C1 segment of cervical spinal cord (tissue), 14 donors: ENCODE measurements at places on chromosomes 4 and X.

DNA sequence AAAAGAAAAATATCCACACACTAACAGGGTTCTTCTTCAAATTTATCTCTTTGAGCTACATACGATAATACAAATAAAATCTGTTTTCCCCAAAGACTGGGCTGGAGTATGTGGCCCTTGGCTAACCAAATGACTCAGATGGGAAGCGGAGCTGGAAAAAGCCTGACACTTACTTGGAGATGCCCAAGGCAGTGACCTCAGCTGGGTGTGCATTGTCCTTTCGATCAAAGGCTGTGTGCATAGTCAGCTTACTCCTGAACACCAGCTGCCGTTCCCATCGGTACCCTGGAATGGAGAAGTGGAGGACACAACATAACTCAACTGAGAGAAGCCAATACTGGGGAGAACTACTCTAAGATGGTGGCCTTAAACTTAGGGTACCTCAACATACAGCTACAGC is 95.1 kb downstream of the CDS1 start:
- no peak for DNase-seq

- DNase-seq: no peak
Measured at GRCh38 chrX:135389717-135390116, 32.0 kb upstream of the SMIM10L2A start.

- DNase-seq: no peak
Measured at GRCh38 chrX:44903107-44903506, 30.1 kb downstream of the KDM6A start.

GRCh38 chr4:37864786-37865185 is 26.1 kb upstream of the TBC1D1 start:
- DNase-seq: no peak

DNA sequence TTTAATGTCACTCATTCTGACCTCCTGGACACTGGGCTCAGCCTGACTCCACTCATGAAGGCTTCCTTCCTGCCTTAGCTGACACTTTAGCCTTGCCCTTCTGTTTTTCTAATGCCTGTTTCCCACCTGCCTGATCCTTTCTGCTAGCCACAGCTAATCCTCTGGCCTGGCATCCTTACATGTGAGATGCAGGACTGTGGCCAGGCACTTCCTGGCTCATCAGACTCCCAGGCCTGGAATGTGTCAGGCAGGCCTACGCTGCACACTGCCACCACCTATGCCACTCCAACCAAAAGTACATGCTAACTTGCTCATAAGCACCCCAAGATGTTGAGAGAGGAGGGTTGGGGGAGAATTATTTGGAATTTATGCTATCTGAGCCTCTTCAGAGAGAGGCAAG is 138.8 kb upstream of the NALF2 start:
- no peak for DNase-seq

GRCh38 chr4:2247128-2248043 is 5.5 kb upstream of the HAUS3 start:
- DNase-seq: no peak

- no peak for DNase-seq
Measured at GRCh38 chrX:34126011-34126410, 6.1 kb downstream of the FAM47A start.

- DNase-seq: no peak
Measured at GRCh38 chr4:188783175-188783574, 643.9 kb downstream of the TRIML1 start.

DNA sequence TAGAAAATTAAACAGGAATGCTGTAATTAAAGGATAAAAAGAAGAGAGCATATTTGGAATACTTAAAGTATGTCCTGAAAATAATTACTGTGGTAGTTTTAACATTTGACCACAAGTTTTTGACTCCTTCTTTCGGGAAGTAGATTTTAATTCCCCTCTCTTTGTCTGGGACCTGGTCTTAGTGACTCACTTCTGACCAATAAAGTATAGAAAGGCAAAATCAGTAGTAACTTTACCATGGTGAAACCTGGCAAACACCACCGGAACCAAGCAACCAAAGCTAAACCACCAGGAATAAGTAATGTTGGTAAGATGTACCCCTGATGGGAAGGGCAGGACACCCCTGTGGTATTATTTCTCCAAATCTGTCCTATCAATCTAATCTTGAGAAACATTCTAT is 314.8 kb downstream of the PDHA2 start:
- DNase-seq: no peak

- DNase-seq: no peak
Measured at GRCh38 chr4:110442309-110442708, 33.6 kb upstream of the ENPEP start.

GRCh38 chrX:136752796-136753195 is 27.9 kb downstream of the ARHGEF6 start:
- DNase-seq: no peak

GRCh38 chrX:42934020-42934726 is 156.2 kb upstream of the PPP1R2C start:
- DNase-seq: no peak

DNA sequence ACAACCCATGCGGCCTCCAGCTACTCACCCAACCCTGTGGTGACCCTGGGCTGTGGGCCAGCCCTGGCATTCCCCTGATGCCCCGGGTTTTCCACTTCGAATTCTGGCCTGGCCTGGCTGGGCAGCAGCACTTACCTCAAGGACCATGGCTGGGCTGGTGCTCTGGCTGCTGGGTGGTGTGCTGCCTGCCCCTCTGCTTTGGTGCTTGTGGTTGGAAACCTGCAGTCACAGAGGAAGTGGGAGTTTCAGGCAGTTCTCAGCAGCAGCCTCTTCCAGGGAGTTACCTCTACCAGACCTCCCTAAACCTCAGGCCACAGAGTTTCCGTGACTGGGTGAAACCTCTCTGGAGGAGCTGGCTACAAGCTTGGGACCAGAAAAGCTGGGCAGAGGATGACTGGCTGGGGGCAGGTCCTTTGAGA is at the start of gene CXCR3:
Gene CXCR3 (minus strand): TSS at position 209 of the 419 bp plus-strand sequence. CDS start 62 bp downstream, at position 147.
- no peak for DNase-seq
